Right ventricle myocardium superior (tissue), 1 donor: ENCODE measurements at places on chromosomes 6 and 20.
A peak's percentile ranks its signal among the peaks of the same experiment; 100 is the strongest.

- DNase-seq, result no peak
Observed at GRCh38 chr6:1963596-1963995, 281.8 kb downstream of the GMDS start.

DNA sequence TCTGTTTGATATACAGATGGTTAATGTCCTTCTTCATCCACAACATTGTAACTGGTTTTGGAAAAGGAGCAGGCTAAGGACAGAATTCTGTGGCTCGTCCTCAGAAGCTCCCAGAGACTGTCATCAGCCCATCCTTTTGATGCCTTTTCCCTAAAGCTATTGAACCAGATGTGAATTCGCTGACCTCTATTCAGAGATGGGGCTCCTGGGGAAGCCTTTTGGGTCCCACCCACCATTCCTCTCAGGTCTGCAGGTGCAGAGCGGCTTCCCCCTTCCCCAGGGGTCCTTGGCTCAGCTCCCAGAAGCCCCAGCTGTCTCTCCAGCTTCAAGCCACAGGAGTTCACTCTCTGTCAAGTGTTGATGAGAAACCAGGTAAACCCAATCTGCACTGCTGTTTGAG lies 191.7 kb downstream of the SMOC2 start:
- no peak for DNase-seq

- no peak for DNase-seq
Observed at GRCh38 chr6:158797331-158798310, 21.5 kb downstream of the EZR start.

- no peak for DNase-seq
Observed at GRCh38 chr6:129521946-129522345, 188.0 kb downstream of the ARHGAP18 start.

DNA sequence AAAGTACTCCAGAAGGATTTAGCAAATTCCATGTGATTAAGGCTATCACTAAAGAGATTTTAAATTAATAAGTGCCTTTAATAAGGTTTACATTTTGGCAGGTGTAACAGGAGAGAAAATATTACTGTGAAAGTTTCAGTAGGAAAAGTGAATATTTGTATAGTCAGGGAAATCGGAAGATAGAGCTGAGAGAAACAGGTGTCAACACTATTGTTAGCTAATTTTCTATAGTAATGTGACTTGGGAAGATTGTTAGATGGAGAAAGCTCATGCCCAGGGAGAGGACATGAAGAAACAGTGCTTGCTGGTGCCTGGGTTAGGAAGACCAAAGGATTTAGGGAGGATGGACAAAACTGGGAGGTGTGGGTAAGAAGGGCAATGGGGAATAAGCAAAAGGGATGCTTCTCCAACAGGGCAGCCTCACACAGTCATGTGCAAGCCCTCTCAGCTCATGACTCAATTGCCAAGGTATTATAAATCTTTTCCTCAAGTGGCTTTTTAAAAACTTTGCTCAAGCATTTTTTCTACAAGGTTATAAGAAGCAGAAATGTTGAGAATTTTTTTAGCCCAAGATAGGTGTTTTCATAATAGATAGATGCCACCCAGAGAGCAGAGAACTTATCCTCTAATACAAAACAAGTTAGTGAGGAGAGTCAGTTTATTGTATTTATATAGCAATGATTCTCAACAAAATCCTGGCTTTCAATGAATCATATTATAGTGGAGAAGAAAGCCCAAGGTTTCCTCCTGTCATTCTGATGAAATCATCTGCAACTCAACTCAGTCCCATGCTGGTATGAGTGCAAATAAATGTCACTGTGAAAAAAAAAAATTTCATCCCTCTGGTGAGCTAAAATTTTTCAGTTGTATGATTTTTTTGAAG lies 325.2 kb upstream of the NT5E start:
- DNase-seq, result no peak

GRCh38 chr20:59751075-59751711 lies 146.9 kb downstream of the PHACTR3 start:
- DNase-seq, result peak; percentile 85

DNA sequence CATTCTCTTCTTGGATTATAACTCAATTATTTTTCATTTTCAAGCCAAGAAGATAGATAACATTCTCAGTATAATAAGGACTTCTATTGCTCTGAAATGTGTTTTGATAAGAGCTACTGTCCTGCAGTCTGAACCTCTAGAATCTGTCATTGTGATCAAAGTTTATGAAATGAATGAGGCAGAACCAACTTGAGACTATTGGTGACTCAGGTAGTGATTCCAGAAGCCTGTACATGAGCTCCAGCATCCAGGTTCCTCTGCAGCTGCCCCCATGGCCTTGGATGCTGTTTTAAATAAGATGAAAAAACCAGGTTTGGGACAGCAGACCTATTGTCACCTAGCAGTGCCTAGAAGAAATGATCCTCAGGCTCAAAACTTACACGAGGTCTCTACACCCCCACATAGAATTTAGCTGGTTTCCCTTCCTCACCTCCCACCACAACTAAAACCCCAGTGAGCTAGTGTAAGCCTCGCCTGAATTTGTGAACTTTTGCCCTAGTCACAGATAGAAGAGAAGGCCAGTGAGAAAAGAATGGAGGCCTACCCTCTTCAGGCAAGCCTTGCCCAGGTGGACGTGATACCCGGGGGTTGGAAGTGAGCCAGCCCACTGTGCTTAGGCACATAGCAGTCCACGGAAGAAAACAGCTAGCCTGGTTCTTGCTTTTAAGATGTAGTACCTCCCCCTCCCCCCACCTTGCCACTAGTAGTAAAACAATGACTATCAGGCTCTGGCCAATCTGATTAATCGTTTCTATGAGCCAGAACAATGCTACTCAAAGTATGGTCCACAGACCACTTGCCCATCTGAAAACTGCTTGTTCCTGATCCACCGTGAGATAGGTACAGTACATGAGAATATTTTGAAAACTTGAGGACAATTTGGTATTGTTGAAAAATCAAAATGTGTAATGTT lies 73.0 kb upstream of the SYNJ2 start:
- no peak for DNase-seq

GRCh38 chr6:3386374-3386857 lies 70.4 kb downstream of the SLC22A23 start:
- peak; percentile 47 for DNase-seq

GRCh38 chr6:68040312-68040778 lies 594.7 kb upstream of the ADGRB3 start:
- no peak for DNase-seq

GRCh38 chr6:169370666-169371343 lies 117.2 kb upstream of the THBS2 start:
- no peak for DNase-seq

- peak; percentile 95 for DNase-seq
Observed at GRCh38 chr20:50379049-50379990, 130.9 kb upstream of the PTPN1 start.

DNA sequence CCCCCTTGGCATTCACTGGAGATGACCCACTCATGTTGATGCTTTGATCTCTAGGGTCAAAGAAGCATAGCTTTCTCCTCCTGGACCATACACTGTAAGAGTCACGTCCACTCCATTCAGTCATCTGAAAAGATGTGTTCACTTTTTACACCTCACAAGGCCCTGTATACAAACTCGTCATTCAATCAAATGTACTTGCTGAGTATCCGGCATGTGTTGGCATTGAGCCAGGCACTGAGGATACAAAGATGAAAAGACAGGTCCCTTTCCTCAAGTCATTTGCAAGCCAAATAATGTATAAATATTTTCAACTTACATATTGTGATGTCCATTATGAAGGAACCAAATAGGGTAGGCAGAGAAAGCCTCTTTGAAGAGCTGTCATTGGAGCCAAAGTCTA lies 32.6 kb upstream of the CSNK2A1 start:
- no peak for DNase-seq

- no peak for DNase-seq
Observed at GRCh38 chr6:111739257-111739696, 133.6 kb upstream of the TRAF3IP2 start.

DNA sequence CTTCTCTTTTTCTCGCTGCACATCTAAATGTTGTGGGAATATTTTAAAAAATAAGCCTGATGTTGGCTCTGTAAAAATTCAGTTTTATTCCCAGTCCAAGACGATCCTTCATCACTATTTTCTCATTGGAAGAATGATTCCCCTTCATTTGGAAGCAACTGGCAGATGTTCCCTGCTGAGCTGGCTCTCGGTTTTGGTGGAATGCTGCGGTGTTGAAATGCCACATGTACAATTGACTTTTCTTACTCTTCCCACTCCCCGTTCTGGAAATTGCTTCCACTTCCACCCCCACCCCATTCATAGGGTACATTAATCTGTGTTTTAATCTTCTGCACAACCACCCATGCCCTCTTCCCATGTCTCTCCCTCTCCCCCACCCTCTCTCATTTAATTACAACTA lies 496.3 kb upstream of the MAP3K7 start:
- no peak for DNase-seq

DNA sequence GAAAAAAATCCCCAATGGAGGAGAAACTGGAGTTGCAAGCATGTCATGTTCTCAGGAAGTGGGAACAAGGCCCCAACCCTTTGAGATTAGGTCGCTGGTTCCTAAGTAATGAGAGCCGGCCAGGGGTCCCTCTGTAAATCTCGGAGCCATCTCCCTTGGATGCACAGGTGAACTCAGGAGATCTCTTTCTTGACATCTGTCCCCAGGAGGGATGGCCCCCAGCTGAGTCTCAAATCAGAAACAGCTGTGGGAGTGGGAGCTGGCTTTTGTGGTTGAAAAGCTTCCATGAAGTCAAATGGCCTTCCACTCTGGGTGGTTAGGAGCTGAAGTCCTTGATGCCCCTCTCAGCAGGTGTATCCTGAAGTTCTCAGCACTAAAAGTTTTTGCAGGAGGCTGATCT lies 257.1 kb downstream of the BMP7 start:
- DNase-seq, result no peak

DNA sequence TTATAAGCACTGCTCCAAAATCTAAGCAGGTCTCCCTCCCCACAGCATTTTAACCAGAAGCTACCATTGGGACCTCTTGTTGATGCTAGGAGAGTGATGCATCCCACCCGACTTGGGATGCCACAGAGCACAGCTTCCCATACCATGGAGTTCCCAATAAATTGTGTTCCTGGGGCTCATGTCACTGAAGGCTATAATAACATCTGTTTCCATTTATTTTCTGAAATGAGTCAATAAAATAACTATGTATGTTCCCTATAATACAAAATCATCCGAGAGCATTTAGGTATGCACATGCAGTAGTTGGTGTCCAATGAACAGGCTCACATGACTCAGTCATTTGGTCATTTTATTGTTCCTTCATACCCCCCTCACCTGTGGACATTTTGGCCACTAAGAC lies 204.2 kb downstream of the TBC1D7 start:
- no peak for DNase-seq

- no peak for DNase-seq
Observed at GRCh38 chr6:24658573-24659560, 7.8 kb downstream of the TDP2 start.

DNA sequence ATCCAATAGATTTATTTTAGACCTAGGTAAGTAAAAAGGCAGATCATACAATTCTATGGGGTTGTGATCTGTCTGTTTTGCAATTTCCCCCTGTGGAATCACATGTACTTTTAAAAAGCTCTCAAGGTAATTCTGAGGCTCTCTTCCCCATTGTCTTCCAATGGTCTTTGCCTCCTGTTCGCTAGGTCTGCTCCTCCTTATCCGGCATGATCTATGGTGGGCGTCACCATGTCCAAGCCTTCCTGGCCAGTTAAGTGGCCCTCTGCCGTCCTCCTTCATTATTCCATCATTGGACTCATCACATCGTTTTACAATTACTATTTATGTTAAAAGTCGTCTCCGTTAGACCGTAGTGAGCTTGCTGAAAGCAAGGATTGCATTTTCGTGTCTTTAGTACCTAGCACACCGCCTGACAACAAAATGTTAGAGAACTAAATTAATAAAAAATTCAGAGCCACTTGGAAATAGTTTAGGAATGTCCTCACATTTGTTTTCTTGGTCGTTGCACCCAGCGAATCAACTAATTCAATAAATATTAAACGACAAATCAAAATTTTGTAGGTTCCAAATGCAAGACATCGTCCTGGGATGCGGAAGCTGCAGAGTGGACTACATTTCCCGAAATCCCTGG lies 2.2 kb upstream of the STXBP5 start:
- no peak for DNase-seq

DNA sequence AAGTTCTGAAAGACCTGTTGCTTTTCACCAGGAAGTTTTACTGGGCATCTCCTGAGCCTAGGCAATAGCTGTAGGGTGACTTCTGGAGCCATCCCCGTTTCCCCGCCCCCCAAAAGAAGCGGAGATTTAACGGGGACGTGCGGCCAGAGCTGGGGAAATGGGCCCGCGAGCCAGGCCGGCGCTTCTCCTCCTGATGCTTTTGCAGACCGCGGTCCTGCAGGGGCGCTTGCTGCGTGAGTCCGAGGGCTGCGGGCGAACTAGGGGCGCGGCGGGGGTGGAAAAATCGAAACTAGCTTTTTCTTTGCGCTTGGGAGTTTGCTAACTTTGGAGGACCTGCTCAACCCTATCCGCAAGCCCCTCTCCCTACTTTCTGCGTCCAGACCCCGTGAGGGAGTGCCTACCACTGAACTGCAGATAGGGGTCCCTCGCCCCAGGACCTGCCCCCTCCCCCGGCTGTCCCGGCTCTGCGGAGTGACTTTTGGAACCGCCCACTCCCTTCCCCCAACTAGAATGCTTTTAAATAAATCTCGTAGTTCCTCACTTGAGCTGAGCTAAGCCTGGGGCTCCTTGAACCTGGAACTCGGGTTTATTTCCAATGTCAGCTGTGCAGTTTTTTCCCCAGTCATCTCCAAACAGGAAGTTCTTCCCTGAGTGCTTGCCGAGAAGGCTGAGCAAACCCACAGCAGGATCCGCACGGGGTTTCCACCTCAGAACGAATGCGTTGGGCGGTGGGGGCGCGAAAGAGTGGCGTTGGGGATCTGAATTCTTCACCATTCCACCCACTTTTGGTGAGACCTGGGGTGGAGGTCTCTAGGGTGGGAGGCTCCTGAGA lies at the start of gene HFE:
HFE (plus strand) TSS at position 146 of the 832 bp plus-strand sequence; CDS start at position 158, 12 bp downstream.
- peak; percentile 71 for DNase-seq

- DNase-seq, result no peak
Observed at GRCh38 chr20:19120569-19120968, 91.9 kb upstream of the SLC24A3 start.

GRCh38 chr6:52881662-52881995 lies 27.9 kb downstream of the GSTA3 start:
- DNase-seq, result no peak

DNA sequence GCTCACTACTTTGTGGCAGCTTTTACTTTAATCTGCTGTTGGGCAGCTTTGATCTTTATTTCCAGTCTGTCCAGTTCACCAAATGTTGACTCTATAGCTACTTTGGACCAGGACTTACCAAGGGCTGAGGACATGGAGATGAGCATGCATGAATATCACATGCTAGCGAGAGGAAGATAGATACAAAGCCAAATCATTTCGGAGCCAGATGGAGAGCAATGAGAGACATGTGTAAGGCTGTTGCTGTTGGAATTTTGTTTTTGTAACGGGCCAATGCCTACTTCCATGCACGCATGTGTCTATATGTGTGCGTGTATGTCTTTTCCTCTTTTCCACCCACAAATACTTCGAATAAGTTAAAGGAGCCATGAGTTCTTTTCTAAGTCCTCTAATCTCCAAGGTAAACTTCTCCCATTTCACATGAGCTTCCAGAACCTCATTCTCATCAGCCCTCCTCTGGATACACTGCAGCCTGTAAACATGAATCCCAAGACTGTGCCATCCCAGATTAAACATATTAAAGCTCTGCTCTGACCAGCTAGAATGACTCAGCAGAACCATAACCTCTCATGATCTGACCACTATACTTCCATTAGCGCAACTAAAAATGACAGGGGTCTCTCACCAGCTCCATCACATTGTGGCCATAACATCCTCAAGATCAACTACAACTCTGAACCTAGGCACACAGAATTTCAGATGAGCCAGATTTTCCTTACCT lies 160.7 kb downstream of the LRFN2 start:
- no peak for DNase-seq
